ENCODE measurements at places on chromosomes 2 and 18.

DNA sequence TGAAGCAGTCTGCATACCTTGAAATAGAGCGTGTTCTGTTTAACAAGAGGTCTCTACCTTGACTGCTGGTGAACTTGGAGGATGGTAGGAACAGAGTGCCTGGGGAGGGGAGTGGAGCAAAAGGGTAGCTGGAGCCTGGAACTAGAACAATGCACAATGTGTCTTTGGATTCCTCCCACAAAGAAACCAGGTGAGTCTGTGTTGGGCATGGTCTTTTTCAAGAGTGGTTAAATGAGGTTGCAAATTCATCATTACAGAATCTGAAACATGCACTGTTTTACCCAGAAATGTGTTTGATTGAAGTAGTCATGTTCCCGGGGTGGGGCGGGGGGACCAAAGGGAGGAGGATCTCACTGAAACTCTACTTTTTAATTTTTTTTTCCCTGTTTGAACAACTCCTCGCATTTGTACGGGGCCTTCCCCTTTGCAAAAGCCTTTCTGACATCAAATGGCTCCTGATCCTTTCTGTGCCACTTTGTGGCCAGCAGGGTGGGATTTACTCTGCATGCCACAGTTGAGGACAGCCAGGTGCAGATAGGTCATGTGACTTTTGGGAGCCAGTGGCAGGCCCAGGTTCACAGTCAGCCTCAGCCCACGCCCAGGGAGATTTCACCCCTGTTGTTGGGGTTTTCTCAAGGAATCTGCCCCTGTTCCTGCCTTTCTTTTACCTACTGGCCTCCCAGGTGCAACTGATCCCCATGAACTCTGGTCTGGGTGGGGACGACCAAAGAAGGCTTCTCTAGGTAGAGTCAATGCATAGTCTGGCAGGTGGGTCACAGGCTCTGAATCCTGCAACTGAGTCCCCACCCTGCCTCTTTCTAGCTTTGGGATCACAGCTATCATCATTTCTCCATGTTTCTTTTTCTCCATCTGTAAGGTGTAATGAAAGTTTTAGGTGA lies 28.2 kb downstream of the MYCN start:
- no peak for DNase-seq

DNA sequence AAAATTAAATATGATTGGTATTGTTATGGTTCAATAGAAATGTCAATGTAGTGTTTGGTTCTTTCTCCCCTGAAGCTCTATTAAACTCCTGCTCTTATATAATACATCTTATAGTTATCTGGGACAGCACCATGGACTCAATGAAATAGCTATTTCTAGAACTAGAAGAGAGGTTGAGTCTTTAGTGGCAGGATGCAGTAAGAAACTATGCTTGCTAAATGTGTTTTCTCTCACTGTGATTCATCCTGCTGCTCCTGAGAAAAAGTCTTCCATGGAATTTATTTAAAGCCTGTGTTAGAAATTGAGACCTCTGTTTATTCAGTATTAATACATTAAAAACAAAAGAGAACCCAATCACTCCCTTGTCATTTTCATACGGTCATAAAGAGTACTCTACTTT lies 61.5 kb downstream of the G6PC2 start:
- DNase-seq: peak; percentile 6

DNA sequence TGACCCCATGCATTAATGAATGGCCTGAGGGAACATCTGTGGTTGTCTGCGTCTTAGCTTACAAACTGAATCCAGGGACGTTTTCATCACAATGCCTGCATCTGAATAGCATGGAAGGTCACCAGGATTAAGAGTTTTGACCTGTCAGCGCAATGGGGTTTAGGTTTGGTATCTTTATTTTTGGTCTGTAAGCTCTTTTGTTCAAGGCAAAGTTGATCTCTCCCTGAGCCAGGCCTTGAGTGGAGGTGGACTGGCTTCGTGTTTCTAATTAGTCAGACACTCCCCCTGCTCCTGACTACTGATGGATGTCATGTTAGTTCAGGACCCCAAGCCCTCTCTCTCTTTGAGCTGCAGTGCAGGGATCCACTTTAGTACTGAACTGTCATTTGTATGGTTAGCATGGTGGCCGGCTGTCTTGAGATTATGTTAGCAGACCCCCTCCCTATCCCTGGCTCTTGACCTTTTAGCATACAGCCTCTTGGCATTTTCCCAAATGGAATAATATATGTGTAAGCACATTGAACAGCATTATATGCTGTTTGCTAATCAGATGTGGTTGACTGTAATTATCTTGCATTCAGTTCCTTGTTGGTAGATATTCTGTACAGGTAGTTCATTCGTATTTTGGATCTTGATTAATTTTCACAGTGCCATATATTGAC lies 59.2 kb downstream of the LYPD6 start:
- DNase-seq: no peak

DNA sequence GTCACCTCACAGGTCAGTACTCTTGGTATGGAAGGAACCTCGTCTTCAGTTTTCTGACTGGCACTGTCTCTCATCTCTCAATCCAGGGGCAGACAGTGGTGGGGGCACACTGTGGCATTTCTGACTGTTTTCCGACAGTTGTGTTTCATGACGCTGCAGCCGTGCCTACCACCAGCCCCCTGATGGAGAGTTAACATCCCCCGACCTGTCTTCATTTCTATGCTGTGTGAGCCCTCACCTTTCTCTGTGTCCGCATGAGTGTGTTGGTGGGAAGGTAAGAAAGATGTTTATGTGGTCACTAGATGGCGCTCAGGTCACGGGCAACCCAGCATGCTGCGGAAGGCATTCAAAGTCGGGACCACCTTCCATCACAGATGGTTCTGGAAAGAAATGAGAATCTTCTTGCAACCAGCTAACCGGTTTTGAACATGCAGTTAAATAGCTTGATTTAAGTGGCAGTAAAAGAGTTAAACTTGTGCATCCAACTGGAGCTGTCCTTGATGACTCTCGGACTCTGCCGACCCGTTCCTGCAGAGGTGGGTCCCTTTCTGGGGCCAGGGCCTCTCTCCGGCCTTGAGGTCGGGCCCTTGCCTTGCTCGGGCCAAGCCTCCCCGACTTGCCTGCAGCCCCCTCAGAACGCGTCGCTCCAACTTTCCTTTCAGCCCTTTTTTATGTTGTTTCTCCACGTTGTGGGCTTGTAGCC lies 92.4 kb downstream of the DYSF start:
- peak; percentile 50 for DNase-seq

GRCh38 chr2:180115675-180116074 lies 108.6 kb upstream of the CWC22 start:
- no peak for DNase-seq

DNA sequence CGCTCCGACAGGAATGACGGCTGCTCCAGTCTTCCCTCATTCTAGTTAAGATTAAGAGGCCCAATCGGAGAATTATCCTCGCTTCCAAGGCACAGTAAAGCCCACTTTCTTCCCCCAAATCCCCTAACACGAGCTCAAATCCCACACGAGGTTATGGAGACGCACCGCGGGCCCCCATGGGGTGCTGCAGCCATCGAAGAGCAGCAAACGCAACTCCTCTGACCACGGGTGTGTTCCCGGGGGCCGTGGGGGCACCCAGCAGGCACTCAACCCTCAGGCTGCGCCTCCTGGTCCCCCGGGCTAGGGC lies 446 bp downstream of the COPS9 start:
- DNase-seq: no peak

DNA sequence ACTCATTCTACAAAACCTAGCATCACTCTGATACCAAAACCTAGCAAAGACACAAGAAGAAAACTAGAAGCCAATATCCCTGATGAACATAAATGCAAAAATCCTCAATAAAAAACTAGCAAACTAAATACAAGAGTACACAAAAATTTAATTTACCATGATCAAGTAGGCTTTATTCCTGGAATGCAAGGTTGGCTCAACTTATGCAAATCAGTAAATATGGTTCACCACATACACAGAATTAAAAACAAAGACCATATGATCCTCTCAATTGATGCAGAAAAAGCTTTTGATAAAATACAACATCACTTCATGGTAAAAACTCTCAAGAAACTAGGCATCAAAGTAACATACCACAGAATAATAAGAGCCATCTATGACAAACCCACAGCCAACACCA lies 188.3 kb downstream of the ETAA1 start:
- DNase-seq: no peak

GRCh38 chr2:222427646-222428301 lies 3.4 kb downstream of the SGPP2 start:
- DNase-seq: no peak

DNA sequence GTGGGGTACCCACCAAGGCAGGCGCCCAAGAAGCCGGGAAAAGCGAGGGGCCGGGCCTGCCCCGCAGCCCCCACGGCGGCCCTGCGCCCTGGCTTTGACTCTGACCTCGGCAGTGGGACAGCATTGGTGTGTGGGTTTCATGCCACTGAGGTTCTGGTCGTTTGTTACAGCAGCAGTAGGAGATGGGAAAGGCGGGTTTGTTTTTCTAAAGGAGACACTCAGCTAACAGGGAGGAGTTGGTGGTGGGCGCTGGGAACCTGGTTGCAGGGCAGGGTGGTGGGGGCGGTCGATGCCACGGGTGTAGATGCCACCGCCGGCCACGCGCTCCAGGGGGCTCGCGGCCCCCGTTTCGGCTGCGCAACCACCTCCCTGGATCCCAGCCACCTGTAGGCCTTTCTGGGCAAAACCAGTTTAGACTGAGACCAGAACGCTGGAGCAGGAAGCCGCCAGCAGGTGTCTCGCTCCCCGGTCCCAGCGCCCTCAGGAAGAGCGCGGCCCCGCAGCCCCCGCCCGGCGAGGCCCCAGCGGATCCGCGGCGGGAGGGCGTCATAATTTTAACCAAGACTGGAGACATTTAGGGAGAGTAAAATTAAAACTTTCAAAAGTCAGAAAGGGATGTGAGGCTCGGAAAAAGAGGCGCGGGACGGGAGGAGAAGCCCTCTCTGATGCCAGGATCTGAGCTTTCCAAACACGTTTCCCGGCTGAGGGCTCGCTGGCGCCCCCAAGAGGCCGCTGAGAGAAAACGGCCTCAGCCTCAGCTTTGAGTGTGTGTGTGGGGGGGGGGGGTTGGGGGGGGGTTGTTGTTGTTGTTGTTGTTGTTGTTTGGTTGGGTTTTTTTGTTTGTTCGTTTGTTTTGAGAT lies 17.4 kb downstream of the CIDEA start:
- DNase-seq: peak; percentile 78

DNA sequence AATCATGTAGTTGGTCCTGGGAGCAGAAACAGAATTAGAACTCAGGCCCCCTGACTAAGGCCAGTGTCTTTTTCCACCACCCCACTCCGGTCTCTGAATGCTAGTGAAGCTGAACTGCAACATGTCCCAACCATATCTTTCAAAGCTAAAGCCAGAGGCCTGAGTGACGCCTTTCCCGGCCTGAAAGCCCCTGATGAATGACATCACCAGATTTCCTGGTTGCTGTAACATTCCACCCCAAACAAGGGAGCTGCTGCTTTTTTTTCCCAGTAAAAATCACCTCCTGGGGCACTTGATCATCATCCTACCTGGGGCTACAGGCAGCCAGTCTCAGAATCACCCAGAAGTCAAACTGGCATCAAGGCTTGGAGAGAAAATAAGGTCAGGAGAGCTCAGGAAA lies 162.7 kb downstream of the ARL4C start:
- DNase-seq: peak; percentile 35

DNA sequence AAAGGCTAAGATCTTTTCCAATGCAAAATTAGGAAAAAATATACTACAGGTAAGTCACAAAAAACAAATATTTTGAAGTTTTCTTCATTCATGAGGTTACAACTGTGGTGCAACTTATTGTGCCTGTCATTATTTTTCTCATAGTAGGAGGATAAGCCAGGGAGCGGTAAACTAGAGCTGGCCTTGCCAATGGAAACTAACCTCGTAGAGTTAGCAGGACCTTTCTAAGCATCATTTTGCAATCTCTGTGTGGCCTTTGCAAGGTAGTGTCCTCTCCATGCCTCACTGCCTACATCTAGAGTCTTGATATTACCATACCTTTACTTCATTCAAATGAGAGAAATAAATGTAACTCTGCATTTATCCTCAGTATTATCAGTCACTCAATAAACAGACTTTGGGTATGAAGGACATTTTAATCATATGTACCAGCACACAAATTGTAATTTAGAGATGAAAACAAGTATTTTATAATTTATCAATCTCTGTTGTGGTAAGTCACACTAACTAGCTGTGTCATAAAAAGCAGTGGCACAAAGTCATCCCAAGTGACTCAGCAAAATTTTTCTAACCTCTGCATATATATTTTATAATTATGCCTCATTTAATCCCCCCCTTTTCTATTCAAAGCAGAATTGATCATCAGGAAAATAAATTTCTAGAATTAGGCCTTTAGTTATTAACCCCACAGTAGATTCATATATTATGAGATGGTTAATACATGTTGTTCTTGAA lies 47.0 kb downstream of the LANCL1 start:
- DNase-seq: no peak

DNA sequence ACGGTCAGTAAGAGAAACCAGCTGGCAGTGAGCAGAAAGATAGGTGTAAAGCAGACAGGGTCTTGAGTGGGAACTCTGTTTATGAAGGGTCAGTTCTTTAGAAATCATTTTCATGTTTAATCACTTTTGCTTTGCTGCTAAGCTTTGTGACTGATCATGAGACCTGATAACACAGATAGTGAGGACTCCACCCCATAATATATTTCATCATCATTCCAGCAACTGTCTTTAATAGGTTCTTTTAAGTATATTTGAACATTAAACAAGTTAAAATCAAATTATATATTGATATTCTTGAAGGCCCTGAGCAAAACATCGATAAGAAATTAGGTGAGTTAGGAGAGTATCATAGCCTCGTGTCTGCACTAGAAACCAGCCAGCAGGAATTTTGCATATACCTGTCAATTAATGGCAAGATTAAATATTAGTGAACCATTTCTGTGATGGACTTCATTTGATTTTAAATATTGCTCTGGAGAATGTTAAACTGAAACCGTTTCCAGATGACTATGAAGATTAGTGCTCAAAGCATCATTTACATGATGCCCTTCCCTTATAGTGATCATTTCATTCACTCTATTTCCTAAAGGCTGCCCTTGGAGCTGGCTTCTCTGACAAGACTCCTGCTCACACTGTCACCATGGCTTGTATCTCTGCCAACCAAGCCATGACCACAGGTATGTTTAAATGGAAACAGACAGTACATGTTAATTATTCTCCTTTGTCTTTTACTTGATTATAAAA lies 31.9 kb downstream of the HADHB start:
- no peak for DNase-seq

DNA sequence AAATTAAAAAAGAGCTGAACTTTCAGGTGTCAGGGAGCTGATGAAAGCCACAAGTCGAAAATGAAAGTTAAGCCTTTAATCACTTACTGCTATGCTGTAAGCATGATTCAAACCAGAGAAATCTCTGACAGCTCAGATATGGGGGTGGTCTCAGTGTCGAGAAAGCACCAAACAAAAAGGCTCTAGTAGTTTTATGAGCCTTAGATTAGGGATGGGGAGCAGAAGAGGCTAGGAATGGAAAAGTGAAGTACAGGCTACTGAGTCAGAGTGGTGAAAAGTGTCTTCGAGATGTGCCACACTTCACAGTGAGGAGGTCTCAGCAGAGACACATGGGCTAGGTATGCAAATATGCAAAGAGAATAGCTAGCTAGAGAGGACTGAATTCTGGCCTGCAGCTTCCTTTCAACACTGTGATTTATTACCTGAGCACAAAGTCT lies 482.2 kb downstream of the SPAG16 start:
- no peak for DNase-seq
